Fibroblast of skin of back (primary cell): ENCODE measurements at places on chromosomes 7 and 10.

DNA sequence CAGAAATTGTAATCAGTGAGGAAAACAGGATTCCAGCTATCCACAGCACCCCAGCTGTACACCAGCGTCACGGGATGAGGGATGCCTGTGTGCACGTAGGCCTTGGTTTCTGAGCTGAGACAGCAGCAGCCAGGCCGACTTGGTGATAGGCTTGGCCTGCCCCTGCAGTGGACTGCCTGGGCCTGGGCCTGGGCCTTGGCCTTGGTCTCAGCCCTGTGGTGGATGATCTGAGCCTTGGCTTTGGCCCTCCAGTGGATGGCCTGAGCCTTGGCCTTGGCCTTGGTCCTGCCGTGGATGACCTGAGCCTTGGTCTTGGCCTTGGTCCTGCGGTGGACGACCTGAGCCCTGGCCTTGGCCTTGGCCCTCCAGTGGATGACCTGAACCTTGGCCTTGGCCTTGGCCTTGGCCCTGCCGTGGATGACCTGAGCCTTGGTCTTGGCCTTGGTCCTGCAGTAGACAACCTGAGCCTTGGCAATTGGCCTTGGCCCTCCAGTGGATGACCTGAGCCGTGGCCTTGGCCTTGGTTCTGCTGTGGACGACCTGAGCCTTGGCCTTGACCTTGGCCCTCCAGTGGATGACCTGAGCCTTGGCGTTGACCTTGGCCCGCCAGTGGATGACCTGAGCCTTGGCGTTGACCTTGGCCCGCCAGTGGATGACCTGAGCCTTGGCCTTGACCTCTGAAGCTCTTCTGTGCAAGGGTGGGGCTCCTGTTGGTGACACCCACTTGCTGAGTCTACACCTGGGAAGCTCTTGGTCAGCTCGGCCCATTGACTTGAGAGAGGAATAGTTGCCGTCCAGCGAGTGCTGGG lies 93.8 kb downstream of the CUX1 start:
- no peak for DNase-seq

DNA sequence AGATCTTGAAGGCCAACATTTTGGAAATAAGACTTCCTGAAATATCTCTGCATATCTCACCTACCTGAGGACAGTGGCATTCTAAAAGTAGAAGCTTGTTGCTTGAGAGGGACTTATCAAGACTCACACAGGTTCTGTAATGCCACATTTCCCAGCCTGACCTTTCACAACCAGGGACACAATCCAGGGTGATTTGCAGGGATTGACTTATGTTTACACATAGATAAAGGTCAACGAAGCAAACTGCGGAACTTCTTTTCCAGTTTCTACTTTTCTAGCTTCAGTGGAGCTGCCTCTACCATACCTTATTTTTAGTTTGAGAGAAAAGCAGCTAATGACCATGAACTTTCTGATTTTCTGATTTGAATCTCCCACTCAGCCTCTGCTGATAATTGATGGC lies 148.7 kb downstream of the SLC16A9 start:
- no peak for DNase-seq

DNA sequence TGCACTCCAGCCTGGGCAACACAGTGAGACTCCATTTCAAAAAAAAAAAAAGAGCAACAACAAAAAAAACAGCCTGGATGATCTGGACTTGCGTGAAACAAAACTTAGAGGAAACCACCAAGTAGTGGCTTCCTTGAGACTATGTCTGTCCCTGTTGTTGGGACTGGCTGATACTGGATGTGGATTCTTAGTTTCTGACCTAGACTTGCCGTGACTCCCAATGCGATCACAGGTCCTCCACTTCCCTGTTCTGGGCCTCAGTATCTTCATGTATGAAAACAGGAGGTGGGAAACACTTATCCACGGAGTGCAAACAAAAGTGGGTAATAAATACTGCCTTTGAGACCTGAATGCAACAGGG lies 125.7 kb downstream of the PRPF18 start:
- DNase-seq = no peak

- DNase-seq = no peak
Observed at GRCh38 chr10:46251857-46252847, 34.6 kb upstream of the ANTXRL start.

DNA sequence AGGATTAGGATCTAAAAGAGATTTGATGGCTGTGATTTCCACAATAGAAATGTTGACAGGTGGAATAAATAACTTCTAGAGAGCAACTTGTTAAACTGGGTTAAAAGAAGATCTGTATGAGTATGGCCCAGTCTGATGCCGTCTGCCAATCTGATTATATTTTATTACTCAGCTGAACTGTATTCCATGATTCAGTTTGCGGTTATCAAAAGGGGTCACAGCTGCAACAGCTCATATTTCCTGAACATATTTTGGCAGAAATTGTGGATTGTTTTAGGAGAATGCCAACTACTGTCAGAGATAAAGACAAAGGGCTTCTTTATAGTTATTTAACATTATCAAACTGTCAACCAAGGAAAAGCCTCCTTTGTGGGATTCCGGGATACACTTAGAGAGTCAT lies 244.8 kb upstream of the MINDY3 start:
- DNase-seq = no peak

DNA sequence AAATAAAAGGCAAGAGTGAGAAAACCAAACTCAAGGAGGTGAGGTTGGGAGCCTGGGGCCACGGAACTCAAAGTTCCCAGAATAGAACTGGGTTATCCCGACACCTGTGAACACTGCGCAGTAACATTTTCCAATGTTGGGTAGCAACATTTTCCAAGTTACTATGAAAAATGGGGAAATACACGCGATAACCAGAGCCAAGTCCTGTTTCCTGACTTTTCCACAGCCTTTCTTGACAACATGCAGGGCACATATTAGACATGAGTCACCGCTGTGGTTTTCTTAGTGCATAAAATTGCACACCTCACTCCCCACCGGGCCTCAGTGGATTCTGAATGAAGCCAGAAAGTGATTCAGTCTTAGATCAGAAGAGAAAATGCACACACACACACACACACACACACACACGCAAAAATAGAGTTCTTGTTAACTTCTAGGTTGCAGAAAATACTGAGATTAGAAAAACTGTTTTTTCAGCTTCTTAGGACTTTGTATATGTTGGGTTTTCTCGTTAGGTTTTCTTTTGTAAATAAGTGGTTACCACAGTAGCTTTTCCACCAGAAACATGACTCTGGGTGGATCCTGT lies 70.0 kb downstream of the CAMK1D start:
- DNase-seq = peak; percentile 88

DNA sequence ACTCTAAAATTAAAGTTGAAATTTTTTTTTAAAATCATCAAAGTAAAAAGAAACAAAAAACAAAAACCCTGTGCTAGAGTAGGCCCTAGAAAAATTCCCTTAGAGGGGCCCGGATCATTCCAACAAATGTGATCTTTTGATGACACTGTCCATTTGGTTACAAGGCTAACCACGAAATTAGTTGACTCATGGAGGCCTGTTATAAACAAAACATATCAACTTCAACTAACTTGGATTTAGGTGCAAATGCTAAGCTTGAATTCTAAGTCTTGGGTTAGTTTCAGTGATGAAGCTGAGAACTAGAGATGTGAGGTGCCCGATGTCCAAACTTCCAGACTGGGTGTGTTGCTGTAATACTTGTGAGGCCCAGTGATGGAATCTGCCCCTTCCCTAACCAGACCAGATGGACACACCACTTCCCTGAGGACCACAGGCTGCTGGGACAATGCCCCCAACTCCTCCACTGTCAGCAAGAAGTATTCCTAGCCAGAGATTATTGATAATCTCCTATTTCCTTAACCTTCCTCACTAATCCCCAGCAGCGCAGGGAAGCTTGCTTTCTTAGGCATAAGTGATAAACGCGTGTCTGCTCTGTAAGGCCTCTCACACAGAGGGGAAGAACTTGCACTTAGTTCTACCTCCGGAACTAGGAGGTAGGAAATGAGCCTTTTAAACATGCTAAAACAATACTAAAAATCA lies 108.7 kb downstream of the RAPGEF5 start:
- DNase-seq = no peak

GRCh38 chr10:6274040-6274439 lies 71.3 kb downstream of the PFKFB3 start:
- DNase-seq = no peak

- no peak for DNase-seq
Observed at GRCh38 chr10:72083790-72084459, 4.4 kb downstream of the SPOCK2 start.

- DNase-seq = no peak
Observed at GRCh38 chr7:70849580-70850235, 282.2 kb upstream of the GALNT17 start.

- no peak for DNase-seq
Observed at GRCh38 chr10:58817201-58817846, 304.7 kb downstream of the BICC1 start.

- no peak for DNase-seq
Observed at GRCh38 chr7:107045195-107045960, 873 bp downstream of the PRKAR2B start.

DNA sequence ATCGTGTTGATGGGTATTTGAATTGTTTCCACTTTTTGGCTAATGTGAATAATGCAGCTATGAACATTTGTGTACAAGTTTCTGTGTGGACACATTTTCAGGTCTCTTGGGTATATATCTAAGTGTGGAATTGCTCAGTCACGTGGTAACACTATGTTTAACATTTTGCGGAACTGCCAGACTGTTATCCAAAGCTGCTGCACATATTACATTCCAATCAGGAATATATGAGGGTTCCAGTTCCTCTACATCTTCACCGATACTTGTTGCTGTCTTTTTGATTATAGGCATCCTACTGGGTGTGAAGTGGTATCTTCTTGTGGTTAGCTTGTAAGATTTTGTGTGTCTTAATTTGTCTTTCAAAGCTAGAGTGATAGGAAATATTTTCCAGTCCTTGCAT lies 6.8 kb downstream of the PTPN12 start:
- DNase-seq = no peak

- DNase-seq = no peak
Observed at GRCh38 chr10:13670311-13670710, 83.5 kb downstream of the PRPF18 start.

GRCh38 chr7:32043688-32044087 lies 26.5 kb downstream of the PDE1C start:
- no peak for DNase-seq

DNA sequence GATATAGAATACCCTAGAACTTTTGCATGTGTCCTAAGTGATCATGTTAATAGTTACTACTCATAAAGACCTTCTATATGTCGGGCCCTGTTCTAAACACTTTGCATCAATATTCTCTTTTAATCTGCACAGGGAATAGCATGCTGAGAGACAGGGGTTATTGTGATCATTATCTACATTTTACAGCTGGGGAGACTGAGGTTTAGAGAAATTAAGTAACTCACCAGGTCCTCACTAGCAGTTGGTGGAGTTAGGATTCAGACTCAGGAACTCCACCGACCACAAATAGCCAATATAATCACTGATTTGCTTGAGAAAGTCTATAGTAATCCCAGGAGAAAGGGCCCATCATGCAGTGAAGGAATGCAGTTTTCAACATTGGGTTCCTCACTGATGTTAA lies 111.2 kb upstream of the ADO start:
- DNase-seq = no peak

- no peak for DNase-seq
Observed at GRCh38 chr10:131703941-131704340, 196.9 kb upstream of the PPP2R2D start.

DNA sequence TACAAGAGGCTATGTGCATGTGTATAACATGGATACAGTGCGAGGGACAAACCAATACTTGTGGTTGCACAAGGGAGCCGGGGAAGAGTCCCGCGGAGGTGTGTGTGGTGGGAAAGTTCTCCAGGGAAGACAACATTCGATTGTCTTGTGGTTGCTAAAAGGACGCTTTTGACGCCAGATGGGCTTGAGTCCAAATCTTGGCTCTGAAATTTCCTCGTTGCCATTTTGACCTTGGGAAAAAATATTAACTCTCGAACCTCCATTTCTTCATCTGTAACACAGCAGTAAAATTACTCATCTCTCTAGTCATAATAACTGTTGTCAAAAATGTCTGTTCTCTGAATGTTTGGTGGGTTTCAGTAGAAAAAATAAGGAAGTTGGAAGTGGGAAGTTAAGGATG lies 16.5 kb downstream of the PLXDC2 start:
- no peak for DNase-seq

GRCh38 chr7:41621953-41622831 lies 80.7 kb downstream of the INHBA start:
- DNase-seq = peak; percentile 8

DNA sequence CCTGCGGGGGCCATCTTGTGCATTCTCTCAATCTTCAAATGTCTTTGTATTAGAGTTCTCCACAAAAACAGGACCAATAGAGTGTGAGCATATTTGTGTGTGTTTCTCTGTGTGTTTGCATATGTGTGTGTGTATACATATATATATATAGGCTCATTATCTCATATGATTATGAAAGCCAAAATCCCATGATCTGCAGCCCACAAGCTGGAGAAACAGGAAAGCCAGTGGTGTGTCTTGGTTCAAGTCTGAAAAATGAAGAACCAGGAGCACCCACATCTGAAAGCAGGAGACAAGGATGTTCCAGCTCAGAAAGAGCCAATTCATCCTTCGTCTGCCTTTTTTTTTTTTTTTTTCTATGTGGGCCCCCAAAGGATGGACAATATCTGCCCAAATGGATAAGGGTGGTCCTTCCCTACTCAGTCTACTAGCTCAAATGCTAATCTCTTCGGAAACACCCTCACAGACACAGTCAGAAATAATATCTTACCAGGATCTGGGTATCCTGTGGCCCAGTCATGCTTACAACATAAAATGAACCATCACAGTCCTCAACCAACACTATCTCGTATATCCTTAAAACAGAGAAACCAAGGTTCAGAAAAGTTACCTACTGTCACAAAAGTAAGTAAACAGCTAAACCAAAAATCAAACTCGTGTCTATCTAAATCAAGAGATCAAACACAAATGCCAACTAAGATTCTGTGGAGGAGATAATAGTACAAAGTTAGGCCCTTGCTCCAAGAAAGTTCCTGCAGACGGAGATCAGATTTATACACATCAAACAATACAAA lies 141.9 kb downstream of the JMJD1C start:
- no peak for DNase-seq

- DNase-seq = no peak
Observed at GRCh38 chr7:155807789-155808548, 4.3 kb downstream of the SHH start.
